ENCODE measurements at places on chromosomes 1 and 21. TPM values are rescaled to one million over a fixed set of nuclear protein-coding genes. Genes with fewer than 3 reads are reported as not detected.

Gene MATN1
- total RNA-seq, result 0.19 TPM

Gene CACYBP
- 188 TPM for total RNA-seq

Gene OR2T11
- total RNA-seq, result not detected

Gene DCST2
- total RNA-seq, result 3.5 TPM

DNA sequence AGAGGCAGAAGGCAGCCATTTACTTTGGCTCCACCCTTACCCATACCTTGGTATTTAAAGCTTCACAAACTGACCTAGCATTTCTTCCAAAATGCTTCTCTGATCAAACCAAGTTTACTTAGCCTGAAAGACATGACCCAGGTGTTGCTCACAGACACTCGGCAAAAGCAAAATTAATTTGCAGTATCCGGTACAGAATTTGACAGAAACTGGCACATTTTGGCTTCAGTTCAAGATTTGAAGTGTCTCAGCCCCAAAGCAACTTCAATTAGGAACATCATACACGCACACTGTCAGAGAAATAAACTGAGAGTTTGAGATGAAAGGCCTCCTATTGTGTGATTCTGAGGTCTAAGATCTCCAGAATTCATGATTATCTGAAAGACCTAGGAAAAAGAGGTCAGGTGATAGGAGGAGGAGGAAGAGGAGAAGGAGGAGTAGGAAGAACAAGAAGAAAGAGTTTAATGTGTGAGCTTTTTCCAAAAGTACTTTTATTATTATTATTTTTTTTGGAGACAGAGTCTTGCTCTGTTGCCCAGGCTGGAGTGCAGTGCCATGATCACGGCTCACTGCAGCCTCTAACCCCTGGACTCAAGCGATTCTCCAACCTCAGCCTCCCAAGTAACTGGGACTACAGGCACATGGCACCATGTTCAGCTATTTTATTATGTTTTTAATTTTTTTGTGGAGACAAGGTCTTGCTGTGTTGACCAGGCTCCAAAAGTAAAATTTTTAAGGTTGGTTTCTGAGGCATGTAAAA lies 143.6 kb downstream of the SLC45A1 start:
- peaks cover 41% of the 10 kb centered on the region for H3K4me1 ChIP-seq
- no peak overlapping the region for H3K27ac ChIP-seq
- H3K36me3 ChIP-seq, result no peaks in the 10 kb centered on the region
- no peaks in the 10 kb centered on the region for H3K27me3 ChIP-seq
- H3K4me3 ChIP-seq, result no peak overlapping the region
- no peak for DNase-seq

- H3K36me3 ChIP-seq, result no peaks in the 10 kb centered on the region
- peaks cover 5% of the 10 kb centered on the region for H3K4me1 ChIP-seq
- H3K27ac ChIP-seq, result no peak overlapping the region
- no peak overlapping the region for H3K4me3 ChIP-seq
Observed at GRCh38 chr1:181119093-181119989, 30.8 kb downstream of the IER5 start.

DNA sequence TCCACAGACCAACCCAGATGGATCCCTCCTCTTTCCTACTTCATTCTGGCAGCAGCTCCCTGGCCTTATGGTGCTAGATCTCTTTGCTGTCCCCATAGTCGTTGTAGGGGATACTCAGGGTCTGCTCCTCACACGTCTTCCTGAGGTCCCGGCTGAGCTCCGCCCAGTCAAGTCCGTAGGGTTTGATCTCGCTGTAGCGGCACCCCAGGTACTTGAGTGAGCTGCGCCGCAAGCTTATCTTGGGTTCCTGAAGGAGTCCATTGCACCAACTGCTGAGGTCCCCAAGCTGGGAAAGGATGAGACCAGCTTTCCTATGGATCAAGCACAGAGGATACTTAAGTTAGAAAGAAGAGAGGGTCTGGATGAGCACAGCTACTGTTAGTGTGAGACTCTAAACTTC lies 300.3 kb downstream of the ASTN1 start:
- H3K4me1 ChIP-seq, result no peaks in the 10 kb centered on the region
- no peak for DNase-seq
- no peaks in the 10 kb centered on the region for H3K27me3 ChIP-seq
- no peak overlapping the region for H3K27ac ChIP-seq
- no peaks in the 10 kb centered on the region for H3K36me3 ChIP-seq
- H3K4me3 ChIP-seq, result no peak overlapping the region

DNA sequence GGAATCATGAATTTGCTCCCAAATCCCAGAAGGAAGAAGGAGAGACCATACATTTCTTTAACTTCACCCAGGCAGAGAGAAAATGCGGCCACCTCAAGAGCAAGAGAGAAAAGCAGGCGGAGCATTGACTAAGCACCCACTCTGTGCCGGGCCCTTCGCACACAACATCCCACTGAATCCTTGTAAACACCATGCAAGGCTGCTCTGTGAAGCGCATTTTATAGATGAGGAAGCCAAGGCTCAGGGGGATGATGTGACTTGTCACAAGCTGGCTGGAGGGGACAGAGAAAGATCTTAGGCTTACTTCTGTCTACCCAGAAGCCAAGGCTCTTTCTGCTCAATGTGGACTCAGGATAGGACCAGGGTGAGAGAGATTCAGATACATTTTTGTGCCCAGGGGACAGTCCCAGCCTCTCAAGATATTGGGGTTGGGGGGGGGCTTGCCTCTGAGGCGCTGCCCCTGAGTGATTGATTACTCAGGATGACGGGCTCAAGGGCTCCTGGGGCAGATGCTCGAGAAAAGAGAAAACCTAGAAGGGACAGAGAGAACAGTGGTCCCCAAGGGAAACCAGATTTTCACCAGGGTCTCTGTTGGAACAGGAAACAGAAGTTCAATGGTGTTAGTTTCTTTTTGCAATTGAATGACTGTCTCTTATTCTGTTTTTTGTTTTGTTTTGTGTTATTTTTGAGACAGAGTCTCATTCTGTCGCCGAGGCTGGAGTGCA lies 19.5 kb downstream of the PADI2 start:
- H3K27ac ChIP-seq, result no peak overlapping the region
- DNase-seq, result no peak
- H3K27me3 ChIP-seq, result no peaks in the 10 kb centered on the region
- H3K4me1 ChIP-seq, result no peaks in the 10 kb centered on the region
- H3K36me3 ChIP-seq, result no peaks in the 10 kb centered on the region
